ENCODE measurements at places on chromosomes 4 and X.
A peak's percentile ranks its signal among the peaks of the same experiment; 100 is the strongest.

DNA sequence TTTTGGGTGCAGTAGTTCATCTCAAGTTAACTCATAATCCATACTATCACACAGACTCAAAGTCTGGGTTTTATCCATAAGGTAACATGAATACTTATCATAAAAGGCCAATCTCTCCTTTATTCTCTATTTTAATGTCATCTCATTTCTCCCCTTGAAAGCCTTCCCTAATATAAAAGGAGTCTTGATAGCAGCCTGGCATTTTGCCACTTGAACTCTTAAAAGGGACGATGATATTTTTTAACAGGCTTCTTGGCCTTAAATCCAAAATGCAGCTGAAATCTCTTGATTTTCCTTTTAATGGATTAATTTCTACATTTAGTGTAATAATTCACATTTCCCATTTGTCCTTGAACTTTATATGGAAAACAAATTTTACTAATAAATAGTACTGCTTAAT, 8.4 kb upstream of the JCHAIN start:
- no peak for DNase-seq

GRCh38 chr4:189050643-189051042, 890.0 kb upstream of the FRG1 start:
- DNase-seq = no peak

DNA sequence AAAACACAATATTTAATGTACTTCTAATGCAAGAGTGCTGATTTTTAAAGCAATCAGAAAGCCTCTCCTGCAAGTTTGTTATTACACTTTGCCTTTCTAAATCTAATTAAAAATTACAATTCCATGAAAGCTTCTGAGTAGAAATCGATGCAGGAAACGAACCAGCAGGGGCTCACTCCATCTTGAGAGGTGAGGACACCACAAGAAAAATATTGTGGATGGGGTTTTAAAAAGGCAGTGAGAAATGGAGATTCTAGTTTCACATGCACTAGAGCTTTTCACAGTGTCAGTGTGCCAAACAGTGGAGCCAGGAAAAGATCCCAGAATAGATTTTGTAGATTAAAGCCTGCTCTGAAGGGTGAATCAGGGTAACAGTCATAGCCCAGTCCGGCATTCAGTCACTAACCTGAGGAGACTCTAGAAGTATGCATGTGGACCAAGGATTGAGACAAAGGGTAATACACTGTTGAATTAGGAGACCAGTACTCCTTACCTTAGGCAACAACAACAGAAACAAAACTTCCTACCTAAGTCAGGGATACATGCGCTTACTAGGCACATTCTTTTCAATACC, 362.3 kb downstream of the NAF1 start:
- DNase-seq = no peak

- no peak for DNase-seq
Observed at GRCh38 chr4:178140326-178140915, 698.2 kb upstream of the AGA start.

DNA sequence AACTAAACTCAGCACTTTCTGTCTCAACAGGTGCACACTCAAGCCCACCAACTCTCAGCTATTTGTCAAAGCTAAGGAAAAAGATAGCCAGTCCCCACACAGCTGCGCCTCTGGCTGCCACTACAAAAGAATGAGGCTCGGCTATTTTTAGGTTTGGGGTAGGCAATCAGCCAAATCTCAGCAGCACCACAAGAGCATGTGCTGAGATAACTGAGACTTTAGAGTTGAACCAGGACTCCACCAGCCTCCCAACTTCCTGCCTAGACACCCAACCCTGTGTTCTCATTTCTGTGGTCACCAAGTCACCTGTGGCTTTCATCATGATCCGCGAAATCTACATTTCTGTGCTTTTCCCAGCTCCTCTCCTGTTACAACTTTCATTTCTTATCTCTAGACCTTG, 28.0 kb downstream of the DMD start:
- DNase-seq = peak; percentile 11

- DNase-seq = peak; percentile 19
Observed at GRCh38 chr4:69984030-69984443, 11.7 kb upstream of the STATH start.

GRCh38 chr4:150323406-150324325, 245.4 kb downstream of the DCLK2 start:
- peak; percentile 30 for DNase-seq

- DNase-seq = no peak
Observed at GRCh38 chr4:179291657-179292056, 1849.4 kb upstream of the AGA start.

GRCh38 chrX:154727871-154728270, 23.0 kb downstream of the GAB3 start:
- no peak for DNase-seq

GRCh38 chr4:24507439-24507838, 76.9 kb downstream of the DHX15 start:
- no peak for DNase-seq

DNA sequence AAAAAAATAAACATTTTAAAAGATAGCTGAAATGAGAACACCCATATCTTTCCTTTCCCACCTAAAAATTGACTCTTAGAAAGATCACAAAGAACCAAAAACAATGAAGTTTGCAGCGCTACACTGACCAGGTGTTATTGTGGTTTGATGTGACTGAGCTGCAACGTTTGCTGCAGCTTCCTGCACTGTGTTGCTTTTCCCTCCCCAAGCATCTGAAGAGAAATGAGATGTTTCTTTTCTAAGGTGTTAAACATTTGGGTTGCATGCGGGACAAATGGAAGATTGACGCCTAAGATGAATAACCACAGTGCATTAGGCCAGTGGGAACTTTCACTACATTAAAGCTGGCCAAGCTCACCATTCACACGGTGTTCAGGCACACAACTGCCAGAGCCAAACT, 8.9 kb downstream of the LEF1 start:
- DNase-seq = no peak

DNA sequence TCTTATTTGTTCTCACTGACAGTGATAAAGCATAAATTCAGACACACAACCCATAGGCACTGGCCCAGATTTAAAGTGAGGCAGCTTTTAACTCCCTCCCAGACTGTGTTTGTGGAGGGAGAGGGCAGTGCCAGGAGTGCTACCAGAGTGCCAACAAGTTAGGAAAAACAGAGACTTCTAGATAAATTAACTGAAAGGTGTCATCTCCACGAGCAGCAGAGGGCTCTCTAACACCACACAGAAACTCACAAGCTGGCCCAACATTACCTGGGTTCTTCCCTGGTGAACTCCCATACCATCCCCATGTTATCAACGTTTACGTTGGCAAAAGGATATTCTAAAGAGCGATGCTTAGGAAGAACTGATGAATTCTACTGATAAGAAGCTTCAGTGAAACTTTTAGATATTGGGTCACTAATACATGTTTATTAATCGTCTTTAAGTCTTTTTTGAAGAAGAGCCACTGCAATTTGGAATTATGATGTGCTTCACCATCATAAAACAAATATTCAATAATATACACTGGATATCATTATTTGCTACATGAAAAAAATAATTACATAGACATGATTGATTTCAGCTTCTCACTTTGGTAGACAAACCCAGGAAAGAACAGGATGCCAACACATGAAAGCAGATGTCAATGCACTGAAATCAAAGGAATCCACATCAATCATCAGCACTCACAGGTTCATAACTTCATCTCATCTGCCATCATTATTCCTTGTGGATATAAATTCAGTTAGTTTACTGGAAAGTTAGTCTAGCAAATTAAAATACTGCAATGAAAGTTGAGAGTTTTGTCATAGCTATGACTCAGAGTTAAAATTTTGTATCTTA, 121.2 kb upstream of the NAP1L5 start:
- peak; percentile 71 for DNase-seq

GRCh38 chr4:83885256-83886182, 349.6 kb downstream of the GPAT3 start:
- peak; percentile 4 for DNase-seq

GRCh38 chrX:43000121-43000520, 222.2 kb upstream of the PPP1R2C start:
- DNase-seq = no peak

- no peak for DNase-seq
Observed at GRCh38 chr4:651884-652642, 22.0 kb downstream of the ATP5ME start.

- no peak for DNase-seq
Observed at GRCh38 chrX:38975368-38975942, 174.2 kb downstream of the MID1IP1 start.

GRCh38 chr4:656436-657337, 17.4 kb downstream of the ATP5ME start:
- no peak for DNase-seq

DNA sequence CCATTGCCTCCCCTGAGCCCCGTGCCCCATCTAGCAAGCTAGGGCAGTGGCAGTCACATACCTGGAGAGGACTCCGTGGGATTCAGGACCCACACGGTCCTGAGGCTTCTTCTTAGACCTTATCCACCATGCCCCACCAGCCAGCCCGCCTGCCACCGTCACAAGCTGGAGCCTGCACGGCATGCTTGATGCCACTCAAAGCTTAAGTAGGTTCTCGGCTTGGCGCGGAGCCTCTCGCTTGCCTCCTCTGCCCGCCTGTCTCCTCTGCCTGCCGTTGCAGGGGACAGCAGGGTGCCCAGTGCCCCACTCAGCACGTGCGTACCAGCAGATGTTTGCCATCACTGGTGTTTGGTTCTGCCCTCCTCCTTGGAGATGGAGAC, 14.1 kb downstream of the PSAPL1 start:
- no peak for DNase-seq

- DNase-seq = no peak
Observed at GRCh38 chrX:74291577-74291963, 12.4 kb upstream of the ZCCHC13 start.

DNA sequence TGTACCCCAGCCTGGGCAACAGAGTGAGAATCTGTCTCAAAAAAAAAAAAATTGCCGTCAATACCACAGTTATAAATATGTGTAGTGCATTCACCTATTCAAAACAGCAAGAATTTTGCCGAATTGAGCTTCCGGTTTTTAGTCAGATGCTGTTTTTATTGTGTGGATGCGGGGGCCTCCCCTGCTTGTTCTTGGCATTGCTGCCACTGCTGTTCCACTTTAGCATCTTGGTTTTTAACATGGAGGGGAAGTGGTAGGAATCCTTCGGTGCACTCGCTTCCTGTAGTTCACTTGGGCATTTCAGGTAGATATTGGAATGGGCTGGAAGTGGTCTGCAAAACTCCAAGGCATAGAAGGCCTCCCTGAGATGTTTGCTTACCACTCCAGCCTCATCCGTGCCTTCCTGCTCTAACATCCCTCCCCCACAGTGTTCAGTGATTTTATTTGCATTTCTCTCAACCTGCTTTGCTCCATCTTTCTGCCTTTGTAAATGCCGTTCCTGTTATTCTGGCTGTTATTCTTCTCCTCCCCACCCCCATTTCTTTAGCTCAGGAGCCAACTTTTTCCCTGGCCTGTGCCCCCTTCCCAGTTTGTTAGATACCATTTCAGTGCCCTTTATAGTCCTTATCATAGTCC, 25.5 kb downstream of the MOB1B start:
- no peak for DNase-seq

- no peak for DNase-seq
Observed at GRCh38 chrX:12903646-12904045, 2.8 kb upstream of the TLR8 start.

DNA sequence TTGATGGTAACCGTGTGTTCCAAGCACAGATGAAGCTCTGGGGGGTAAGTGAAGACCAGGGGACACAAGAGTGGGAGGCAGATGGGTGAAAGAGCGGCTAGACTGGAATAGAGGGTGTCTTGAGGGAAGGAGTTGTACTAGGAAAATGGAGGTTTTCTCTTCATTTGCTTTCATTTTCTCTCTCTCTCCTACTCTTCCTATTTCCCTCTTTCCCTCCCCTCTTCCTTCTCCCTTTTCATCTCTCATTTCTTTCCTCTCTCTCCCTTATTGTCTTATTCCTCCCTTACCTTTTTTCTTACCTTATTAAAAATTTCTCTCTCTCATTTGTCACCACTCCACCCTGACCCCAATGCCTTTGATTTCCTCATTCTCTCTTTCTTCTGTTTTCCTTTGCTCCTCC, 3.0 kb downstream of the ITGB1BP2 start:
- DNase-seq = no peak

- no peak for DNase-seq
Observed at GRCh38 chrX:155329293-155329692, 5.1 kb downstream of the CLIC2 start.

DNA sequence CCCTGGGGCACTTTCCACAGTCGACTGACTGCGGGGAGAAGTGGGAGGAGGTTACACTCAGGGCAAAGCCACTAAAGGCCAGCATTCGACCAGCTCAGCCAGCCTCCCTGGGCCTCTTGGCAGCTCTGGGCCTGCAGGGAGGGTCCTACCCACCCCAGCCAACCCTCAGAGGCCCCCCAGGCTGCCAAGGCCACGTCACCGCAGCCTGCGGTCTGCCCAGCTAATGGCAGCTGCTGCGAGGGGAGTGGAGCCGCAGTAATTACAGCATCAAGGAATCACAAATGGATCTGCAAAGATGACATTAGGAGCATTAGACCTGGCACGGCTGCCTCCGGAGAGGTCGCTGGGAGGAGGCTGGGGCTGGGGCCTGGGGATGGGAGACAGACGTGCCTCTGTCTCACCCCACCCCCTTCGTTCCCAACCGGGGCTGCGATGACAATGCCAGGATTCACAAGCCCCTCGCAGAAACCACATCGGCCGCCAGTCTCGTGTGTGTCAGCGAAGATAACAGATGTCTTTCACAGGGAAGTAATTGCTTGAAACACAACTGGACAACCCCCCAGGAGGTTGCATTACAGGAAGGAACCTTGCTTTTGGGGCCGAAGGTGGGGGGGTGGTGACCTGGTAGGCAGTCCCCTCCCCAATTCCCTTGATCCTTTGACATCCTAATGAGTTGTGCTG, 367.6 kb downstream of the BCOR start:
- DNase-seq = peak; percentile 77

DNA sequence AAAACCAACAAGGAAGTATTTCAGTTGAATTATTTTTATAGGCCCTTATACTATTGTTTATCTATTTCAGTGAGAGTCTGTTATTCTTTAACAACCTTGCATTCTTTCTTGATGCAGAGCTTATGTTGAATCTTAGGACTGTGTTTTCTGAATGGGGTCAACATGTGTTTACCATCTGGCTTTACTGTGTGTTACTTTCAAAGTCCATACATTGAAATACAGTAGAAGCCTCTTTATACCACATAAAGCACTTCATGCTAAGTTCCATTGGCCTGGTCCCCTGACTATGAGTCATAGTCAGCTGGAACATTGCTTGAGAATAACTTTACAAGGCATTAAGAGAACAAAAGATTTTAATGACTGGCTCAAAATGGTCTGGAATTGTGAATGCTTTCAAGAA, 152.6 kb downstream of the GASK1B start:
- no peak for DNase-seq

- DNase-seq = no peak
Observed at GRCh38 chr4:84892950-84893349, 73.5 kb downstream of the WDFY3 start.

GRCh38 chrX:107742700-107743191, 32.8 kb downstream of the TSC22D3 start:
- no peak for DNase-seq

DNA sequence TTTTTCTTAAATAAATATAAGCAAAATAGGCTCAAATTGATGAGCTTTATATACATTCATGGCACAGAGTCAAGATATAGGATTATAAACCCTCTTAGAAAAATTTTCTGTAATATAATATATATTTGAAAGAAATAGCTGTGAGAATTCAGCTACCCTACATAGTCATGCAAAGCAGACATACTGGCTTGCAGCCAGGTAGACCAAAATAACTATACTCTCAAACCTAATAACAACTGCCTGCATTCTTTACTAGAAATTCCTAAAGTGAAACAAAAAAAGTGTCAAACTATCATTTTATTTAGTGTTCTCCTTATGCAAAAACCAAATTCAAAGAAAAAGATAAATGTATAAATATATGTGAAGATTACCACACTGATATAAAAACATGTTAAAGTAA, 1390.2 kb downstream of the C4orf33 start:
- no peak for DNase-seq

All from NCI-H82 (cell line).